Astrocyte (in vitro differentiated cells and primary cell): ENCODE measurements at places on chromosomes 4 and X.

- DNase-seq = no peak
Observed at GRCh38 chrX:37627602-37628001, 56.1 kb downstream of the LANCL3 start.

- peak; percentile 12 for DNase-seq
Observed at GRCh38 chr4:15198070-15198727, 195.9 kb downstream of the CPEB2 start.

DNA sequence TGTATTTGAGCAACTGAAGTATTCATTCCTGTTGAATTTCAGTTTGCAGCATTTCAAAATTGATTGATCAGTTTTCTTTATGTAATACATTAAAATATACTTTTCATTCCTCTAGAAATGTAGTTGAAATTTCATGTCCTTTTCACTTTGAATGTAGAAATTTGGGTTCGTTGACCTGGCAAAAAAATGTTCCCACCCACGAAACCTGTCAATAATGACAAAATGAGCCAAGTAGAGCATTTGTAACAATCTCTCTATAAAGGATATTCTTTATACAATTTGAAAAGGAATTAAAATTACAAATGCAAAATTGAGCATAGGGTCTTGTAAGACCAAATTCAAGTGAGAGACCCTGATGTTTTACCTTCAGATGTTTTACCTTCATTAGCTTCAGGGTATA lies 283.9 kb downstream of the ANKRD50 start:
- no peak for DNase-seq

DNA sequence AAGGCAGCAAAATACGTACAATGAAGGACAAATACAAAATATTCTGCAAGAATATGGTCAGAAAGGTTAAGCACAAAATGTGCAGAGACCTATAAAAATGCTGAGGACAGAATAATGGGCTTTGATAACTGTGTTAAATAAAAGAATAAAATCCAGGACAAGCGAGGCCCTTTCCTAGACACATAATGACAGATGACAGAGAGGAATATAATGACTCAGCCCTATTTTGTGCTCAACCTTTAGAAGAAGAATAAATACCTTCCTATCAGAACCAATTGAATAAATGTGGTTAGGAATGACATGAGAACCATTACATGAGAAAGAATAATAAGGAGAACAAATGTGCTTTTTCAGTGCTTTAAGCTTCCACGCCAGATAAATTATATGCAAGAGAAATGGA lies 178.0 kb downstream of the TEX13C start:
- no peak for DNase-seq

DNA sequence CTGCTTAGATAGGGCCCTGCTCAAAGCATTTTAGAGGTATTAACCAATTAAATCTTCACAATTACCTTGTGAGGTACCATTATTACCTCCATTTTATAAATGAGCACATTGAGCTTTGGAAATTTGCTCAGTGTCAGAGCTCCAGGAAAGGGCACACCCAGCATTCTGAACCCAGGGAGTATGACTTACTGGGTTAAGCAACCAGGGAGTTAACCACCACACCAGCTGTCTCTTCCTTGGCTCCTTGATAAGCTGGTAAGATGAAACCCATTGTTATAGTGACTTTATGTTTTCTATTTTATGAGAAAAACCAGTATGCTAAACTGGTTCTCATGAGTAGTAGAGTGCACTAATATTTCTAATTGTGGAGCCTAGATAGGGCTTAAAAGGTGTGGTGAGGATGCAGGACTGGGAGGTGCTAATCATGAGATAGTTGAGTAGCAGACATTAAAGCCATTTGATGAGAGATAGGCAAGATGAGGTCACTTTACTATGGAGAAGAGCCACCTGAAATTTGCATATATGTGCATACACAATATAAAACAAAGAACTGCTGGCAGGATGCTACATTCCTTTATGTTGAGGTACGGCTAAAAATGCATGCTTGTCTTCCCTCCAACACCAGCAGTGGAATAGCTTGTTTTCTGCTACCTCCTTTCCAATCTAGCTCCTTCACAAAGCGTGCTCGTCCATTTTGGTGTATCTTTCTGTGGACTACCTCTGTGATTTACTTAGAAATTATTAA lies 556.1 kb downstream of the SPRY1 start:
- peak; percentile 60 for DNase-seq

- DNase-seq = no peak
Observed at GRCh38 chrX:111005166-111005565, 90.8 kb upstream of the PAK3 start.

DNA sequence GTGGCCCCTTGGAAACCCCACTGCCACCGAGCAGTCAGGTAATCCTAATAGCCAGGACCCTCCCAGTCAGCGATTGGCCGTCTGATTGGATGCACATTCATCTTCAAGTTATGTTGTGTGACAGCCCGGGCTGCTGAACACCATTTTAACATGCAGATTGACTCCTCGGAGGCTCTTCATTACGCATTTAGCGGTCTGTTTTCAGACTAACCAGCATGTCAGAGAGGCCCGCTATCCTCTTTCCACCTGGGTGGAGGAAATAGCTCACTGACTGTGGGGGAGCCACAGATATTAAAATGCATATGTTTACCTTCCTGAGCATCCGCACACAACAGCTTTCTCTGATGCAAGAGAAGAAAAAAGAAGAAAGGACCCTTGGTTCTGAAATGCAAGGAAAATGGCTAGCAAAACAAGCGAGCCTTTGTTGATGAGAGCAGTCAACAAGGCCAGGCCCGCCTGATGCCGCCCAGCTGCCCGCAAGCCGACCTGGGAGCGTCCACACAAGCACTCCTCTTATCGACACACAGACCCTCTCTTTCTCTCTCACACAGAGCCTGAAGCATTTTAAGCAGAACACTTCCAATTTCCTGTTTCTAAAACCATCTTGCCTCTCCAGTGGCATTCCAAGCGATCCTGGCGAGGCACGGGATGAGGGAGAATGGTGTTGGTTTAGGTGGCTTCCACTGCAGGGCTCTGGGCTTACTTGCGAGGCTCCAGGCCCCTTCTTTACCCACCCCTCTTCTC lies 118.3 kb downstream of the MGST2 start:
- no peak for DNase-seq

- no peak for DNase-seq
Observed at GRCh38 chrX:39475372-39475771, 622.4 kb downstream of the BCOR start.

DNA sequence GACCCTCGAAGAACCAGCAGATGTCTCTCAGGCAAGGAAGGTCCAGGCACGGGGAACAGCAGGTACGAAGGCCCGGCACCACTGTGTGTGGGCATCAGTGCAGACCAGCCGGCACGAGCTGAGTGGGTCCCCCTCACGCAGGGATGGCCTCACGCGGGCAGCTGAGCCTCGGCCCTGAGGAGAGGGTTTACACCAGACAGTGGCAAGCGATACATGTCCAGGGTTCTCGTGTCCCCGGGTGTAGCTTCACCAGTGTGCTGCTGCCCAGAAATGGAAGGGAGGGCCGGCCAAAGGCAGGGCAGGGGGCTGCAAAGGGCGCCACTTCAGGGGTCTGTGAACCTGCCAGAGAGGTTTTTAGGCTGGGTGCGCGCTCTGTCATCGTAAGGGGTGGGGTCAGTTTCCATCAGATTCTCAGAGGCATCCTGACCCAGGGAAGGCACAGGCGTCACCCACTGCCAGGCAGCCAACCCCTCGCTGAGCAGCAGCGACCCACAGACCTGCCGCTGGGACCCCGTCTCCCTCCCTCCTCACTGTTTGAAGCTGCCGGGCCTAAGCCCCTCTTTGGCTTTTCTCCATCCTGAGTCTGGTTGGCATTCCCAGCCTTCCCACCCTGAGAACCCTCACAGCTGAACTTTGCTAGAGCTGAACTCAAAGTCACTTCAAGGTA lies 107.0 kb downstream of the CPZ start:
- no peak for DNase-seq
